ENCODE measurements at places on chromosomes 5 and 9.

- no peak for DNase-seq
Measured at GRCh38 chr5:10339058-10339811, 14.3 kb upstream of the MARCHF6 start.

GRCh38 chr5:64458948-64459347 is 46.9 kb upstream of the RGS7BP start:
- no peak for DNase-seq

- no peak for DNase-seq
Measured at GRCh38 chr5:122462486-122462885, 150.4 kb downstream of the SNCAIP start.

DNA sequence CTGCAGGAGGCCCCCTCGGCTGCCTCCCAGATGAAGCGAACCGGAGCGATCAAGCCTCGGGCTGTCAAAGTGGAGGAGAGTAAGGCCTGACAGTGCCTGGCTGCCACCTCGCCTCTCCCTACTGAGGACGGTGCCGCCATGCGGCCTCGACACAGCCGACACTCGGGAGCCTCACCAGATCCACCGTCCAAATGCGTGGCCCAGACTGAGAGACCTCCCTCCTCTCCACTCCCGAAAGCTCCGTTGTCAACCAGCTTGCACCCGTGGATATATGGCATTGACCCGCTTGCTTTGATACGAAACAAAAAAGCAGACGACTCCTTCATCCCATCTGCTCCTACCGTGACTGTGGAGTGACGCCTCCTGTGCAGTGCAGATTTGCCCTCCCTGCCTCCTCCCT is 6.9 kb upstream of the POMT1 start:
- no peak for DNase-seq

- no peak for DNase-seq
Measured at GRCh38 chr5:134758176-134758503, 439 bp upstream of the DDX46 start.

- no peak for DNase-seq
Measured at GRCh38 chr5:96999856-97000255, 64.0 kb downstream of the LNPEP start.

DNA sequence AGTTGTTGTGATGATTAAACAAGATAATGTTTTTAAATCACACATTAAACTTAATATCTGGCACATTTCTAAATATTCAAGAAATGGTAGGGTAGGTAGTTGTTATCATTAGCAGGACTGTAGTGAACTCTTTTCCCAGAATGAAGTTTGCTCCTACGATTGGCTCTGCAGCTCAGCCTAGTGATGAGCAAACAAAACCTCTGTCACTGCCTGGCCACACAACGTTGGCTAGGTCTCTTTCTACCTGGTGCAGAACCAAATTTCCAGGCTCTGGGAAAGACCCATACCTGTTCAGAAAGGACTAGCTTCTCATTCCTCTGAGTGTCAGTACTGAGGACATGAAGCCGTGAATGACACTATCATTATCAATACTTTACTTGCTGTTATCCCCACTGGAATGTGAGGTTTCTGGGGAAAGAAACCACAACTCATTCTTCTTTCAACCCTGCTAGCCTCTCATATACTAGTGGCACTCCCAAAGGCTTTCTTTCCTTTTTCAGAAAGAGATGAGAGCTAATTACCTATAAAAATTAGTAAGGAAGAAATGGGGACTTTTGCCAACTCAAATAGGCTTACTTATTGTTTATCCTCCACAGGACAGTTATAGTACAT is 219.3 kb upstream of the TRIM32 start:
- DNase-seq, result no peak

DNA sequence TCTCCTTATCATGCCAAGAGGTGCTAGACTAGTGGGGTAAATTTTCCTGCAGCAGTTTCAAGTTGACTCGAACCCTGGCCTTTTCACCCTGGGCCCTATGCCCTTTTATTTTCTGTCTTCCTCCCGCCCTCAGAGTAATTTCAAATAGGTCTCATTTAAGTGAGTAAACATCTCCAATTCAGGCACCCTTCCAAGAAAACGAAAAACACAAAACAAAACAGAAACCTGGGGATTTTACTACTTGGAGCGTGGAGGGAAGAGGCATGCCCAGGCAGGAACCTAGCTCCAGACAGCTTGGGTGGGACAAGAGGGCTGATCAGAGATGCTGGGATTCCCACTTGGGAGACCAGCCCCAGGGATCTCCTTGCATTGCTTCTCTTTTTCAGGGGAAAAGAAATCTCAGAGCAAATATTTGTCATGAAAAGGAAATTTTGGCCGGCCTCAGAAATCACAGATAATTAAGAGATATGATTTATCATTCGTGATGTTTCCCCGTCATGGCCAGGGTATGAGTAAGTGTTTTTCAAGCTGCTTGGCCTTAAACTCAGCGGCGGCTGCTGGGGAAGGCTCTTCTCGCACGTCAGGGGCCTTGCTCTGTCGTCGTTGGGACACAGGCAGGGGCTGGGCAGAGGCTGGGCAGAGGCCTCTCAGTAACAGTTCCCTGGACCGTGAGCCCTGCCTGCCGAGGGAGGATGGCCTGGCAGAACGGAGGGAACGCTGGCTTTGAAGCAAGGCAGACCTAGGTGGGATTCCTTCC is 248.6 kb upstream of the KLF4 start:
- no peak for DNase-seq

DNA sequence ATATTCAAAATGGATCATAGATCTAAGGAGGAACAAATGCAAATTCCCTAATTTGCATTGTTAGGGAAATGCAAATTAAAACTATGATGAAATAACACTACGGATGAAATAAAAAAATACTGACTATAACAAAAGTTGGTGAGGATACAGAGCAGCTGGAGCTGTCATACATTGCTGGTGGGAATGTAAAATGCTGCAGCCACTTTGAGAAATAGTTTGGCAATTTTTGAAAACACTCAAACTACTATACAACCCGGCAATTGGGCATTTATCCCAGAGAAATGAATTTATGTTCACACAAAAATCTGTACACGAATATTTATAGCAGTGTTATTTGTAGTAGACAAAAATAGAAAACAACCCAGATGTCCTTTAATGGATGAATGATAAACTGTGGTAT is 22.5 kb downstream of the C5orf47 start:
- DNase-seq, result no peak

GRCh38 chr5:91408710-91409109 is 25.6 kb upstream of the ARRDC3 start:
- DNase-seq, result no peak

- DNase-seq, result no peak
Measured at GRCh38 chr9:82882748-82883147, 180.2 kb downstream of the RASEF start.

DNA sequence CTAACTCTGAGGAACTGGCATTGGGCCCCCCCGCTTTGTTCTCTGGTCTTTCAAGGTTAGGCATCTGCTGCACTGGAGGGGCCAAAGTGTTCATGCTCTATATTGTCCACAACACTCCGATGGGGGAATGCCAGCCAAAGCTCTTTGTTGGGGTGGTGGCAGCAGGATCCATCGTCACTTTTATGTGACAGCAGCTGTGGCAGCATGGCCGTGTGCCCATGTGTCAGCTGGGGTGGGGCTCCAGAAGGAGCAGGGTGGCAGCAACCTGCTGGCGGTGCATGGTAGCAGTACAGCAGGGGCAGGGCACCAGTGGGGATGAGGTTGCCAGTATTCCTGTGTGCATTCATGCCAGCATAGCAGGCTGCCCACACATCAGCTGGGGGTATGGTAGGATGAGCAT is 28.2 kb downstream of the ITGA2 start:
- DNase-seq, result no peak

DNA sequence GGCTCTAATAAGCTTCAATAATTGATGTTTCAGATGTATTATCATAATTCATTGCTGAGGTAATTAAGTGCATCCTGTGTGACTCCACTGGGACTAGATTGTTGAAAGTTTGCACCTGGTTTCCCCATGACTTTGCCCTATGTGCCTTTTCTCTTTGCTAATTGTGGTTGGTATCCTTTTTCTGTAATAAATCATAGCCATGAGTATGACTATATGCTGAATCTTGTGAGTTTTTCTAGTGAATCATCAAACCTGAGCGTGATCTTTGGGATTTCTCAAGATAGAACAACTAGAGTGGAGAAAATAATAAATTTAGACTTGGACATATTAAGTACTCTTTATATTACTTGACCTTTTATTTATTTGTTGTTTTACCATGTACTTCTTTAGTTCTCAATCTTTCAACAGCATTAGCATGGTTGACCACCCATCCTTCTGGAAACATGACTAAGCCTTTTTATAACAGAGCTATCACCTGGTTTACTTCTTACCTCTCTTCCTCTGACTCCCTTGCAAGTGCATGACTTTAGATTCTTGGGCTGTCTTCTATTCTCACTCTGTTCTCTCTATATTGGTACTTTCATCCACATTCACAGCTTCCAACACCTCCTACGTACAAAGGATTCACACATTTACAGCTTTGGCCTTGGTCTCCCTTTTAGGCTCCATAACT is 239.6 kb upstream of the TAS2R1 start:
- no peak for DNase-seq

DNA sequence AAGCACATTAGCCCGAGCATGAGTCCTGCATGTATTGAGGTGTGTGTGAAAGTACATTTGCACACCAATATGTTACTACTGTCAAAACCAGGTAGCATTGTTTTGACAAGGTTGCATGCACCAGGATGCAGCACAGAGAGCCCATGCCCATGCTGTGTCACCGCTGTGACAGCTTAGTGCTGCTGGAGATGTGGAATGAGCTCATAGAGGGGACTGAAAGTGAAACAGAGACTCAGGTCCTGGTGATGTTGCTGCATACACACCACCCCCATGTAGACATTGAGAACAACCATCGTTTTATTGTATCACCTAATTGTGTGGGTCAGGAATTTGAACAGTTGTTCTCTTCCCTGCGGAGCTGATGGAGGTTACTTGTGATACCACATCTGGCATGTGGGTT is 53.0 kb downstream of the GADD45G start:
- DNase-seq, result no peak

DNA sequence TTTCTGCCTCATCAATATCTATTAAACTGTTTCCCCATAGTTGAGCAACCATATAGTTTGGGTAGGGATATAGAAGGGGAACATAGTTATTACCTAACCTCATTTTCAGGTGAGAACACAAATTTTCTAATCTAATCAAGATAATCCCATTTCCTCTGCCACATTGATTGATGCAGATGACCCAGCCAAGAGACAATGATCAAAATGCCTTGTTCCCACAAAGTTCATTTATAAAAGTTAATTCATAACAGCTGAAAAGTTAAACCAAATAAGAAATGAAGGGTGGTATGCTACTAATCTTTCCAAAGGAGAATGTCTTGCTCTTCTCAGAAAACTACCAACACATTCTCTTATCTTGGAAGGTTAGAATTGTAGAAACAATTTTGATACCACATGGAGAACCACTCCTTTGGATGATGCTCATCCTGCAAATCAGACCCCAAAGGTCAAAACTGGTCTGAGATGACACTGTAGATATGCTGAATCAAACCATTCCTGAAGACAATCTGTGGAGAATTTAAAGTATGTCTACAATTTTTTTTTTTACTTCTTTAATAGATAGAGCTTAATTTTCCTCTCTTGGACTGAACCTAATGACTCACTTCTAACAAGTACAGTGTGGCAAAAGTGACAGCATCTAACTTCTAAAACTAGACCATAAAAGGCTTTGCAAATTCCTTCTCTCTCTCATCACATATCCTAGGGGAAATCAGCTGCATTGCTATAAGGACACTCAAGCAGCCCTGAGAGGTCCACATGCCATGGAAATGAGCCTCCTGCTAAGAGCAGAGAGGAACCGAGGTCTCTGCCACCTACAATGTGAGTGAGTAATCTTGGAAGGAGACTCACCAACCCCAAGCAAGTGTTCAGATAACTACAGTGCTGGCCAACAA is 586.7 kb upstream of the TUSC1 start:
- DNase-seq, result no peak

GRCh38 chr5:170960567-170960966 is 98.7 kb downstream of the RANBP17 start:
- no peak for DNase-seq

DNA sequence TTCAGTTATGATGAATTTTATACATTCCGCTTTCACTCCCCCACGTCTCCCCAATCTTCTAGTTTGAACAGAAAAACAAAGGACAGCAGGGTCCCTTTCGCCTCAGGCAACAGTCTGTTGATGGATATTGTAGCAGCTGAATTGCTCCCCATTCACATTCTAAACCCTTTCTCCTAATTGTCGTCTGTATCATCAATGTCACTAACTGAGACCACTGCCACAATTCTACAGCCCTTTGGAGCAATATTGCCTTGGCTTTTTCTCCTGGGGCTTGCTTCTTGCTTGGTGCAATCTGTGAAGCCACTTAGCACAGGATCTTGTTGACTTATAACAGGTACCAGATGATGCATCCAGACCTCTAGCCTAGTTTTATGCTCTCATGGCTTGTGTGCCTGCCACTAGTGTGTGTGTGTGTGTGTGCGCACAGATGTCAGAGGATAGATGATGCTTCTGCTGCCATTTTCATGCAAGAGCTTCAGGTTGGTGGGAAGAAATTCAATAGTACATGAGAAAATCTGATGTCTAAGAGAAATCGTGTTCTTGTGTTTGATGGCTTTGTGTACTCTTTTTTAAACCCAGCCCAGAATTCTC is 195.2 kb upstream of the ISL1 start:
- no peak for DNase-seq

- no peak for DNase-seq
Measured at GRCh38 chr5:132813599-132814502, 749 bp downstream of the SOWAHA start.

DNA sequence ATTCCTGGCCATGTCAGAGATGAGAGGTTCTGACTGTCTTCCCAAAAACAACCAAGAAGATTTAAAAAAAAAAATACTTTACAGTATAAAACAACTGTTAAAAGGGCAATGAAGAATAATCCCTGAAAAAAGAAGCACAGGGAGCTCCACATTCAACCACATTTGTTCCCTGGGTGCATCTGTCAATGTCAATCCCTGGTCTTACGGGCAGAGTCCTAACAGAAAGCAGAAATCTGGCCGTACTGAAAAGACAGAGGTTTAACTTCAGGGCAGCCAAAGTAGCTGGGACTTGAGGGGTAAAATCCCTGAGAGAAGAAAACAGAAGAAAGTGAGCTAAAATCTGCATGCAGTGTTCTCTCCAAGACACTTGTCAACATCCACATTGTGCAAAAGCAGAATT is 76.6 kb downstream of the RICTOR start:
- DNase-seq, result no peak

DNA sequence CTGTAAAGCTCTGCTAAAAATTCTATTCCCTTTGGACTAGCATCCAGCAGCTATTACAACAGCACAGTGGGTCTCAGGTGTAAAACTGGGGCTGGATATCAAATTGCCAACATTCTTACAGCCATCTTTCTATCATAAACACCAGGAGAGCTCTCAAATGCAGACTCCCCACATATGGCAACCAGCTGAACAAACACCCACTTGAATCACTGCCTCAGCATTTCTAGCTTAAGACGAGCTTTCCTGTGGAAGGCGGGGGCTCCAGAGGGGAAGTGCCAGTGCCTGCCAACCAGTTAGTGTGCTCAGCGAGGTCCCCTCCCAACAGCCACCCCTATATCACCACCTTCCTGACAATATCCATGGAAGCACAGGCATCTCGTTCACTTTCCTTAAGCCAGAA is 62.2 kb downstream of the IPPK start:
- no peak for DNase-seq

Measured in effector CD4-positive, alpha-beta T cell (primary cell).